ENCODE measurements at places on chromosomes 11 and 22.

GRCh38 chr22:49724893-49725489 is 102.7 kb downstream of the BRD1 start:
- peak; percentile 32 for DNase-seq

GRCh38 chr11:130691581-130691980 is 224.7 kb downstream of the SNX19 start:
- no peak for DNase-seq

- DNase-seq, result no peak
Observed at GRCh38 chr11:64447831-64448598, 89.1 kb downstream of the RPS6KA4 start.

GRCh38 chr11:123231777-123232176 is 36.7 kb upstream of the CLMP start:
- DNase-seq, result peak; percentile 57

- DNase-seq, result no peak
Observed at GRCh38 chr22:39446239-39446721, 10.5 kb upstream of the MGAT3 start.

GRCh38 chr22:47918276-47918921 is 1155.9 kb downstream of the TBC1D22A start:
- DNase-seq, result no peak
